Bronchial epithelial cell (primary cell): ENCODE measurements at places on chromosomes 5 and 9. TPM values are rescaled to one million over a fixed set of nuclear protein-coding genes. Genes with fewer than 3 reads are reported as not detected.

Gene CCDC112
- 4.5 and 4.9 TPM in 2 replicates for total RNA-seq

Gene DPYSL3
- 1.6 and 3.7 TPM in 2 replicates for total RNA-seq

Gene CTSV
- 17.4 and 35.1 TPM in 2 replicates for total RNA-seq

Gene SLC36A3
- total RNA-seq = not detected in 2 replicates

Gene DTWD2
- total RNA-seq = 4.2 and 6.4 TPM in 2 replicates

Gene ENC1
- 3.5 and 3.9 TPM in 2 replicates for total RNA-seq

Gene C1QTNF3
- total RNA-seq = 0.26 TPM in 2 replicates

Gene ZFP37
- total RNA-seq = 0.77 and 0.79 TPM in 2 replicates

Gene SHISAL2B
- total RNA-seq = not detected in 2 replicates

DNA sequence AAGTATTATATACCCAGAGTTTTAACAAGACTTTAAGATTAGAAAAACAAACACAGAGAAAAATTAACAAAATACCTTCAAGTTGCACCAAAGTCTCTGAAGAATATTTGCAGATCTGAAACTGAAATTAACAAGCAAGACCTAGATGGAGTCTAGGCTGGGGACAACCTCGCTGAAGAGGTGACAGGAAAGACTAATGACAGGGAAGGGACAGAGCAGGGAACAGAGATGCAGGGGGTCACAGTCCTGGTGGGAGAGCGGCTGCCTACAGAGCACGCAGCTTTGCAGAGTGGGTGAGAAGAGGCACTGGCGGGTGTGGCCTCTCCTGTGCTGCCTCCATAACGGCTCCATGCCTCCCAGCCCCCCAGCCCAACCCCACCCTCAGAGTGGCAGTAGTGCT, 13.5 kb downstream of the RETREG1 start:
- DNase-seq = no peak

DNA sequence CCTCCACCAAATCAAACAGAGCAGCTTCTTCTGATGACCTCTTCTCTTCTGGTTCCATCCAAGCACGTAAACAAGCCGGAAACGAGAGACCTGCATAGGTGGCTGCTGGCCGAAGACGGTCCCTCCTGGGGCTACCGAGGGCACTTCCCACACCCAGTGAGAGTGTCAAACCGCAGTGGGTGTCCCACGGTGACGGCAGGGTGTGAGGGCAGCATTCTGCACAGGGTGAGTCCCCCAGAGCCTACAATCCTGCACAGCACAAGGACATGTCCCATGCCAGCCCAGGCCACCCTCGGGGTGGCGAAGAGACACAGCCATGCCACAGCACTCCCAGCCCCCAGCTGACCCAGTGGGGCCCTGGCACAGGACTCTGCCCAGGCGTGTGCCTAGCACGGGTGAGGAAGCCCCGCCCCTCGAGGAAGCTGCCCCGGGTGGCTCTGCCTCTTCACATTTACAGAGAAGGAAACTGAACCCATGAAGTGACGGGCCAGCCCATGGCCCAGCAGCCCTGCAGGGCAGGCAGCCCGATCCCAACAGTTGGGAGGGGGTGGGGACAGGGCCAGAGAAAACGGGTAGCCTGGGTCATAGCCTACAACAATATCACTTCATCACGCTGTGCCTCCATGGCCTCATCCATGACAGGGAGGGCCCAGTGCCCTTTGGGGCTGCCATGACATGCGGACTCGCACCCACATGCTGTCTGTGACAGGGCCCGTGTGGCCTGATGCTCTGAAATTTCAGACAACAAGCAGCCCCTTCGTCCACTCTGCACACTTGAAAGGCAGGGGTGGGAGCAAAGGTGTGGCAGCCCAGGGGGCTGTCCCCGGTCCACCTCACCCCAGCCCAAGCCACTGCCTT, 43.2 kb downstream of the SEMA4D start:
- DNase-seq = no peak

GRCh38 chr9:134136118-134136995, 475 bp downstream of the WDR5 start:
- no peak for DNase-seq

DNA sequence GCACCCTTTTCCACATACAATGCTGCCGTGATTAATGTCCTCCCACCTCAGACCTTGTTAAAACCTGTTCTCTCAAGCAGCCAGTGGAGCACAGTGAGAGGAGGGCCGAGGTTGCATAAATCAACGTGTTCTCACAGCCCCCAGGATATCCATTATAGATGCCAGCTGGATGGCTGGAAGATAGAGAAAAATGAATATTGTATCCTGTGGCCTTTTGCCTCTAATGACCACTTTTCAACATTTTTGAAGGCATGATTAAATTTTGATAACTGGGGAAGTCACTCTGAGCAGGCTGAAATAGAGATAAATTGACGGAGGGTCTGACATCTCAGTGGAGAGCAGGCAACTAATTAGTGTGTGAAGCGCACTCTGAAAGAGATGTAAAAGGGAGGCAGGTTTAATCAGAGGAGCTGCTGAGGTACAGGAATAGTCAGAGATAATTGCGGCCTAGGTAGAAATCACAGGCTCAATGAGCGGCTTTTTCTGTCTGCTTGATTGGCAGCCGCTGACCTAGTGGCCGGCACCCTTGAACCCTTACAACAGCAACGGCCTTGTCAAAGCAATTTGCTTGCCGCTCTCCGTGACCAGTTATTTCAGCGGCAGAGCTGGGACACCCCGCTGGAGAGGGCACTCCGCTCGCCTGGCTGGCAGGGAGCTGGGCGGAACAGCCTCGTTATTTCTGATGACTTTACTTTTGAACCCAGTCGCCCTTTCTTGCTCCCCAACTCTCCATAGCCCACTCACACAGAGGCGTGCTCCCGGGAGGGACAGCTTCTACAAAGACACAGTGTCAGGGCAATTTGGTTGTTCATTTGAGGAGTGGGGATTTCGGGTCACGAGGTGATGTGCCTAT, 560.7 kb downstream of the PSAT1 start:
- peak; percentile 52 for DNase-seq

GRCh38 chr9:23160952-23161469, 665.0 kb downstream of the ELAVL2 start:
- DNase-seq = no peak

DNA sequence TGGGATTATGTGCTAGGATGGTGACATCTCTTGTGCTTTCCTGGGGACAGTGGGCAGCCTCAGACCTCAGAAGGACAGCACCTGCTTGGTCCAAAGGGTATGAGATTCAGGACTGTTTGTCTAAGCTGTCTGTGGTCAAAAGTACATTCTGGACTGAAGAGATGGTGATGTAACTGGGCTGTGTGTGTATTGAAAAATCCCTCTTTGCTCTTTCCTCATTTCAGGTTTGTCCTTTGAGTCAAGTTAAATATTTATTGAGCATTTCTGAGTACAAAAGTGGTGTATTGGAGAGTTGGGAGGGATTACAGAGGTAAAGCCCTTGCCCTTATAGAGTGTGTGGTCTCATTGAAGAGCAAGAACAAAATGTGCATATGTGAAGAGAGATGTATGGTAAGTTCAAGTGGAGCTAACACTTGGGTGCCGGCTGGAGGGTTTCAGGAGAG, 46.7 kb downstream of the RCL1 start:
- DNase-seq = no peak

- no peak for DNase-seq
These were observed 306.7 kb downstream of the PDE4D start for GRCh38 chr5:59586841-59587240.

DNA sequence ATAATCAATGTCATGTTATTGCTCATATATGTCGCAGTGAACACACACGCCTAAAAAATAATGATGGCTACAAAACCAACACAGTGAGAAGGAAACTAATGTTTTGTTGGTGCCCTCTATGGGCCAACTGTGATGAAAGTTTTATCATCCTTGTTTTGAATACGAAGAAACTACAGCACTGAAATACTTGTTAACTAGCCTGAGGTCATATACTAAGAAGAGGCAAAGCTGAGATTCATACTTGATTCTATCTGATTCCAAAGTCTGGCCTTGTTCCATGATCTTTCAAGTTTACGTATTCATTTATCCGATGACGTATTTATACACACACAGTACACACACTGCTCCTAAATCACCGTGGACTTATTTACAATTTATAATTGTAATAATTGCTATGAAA, 16.1 kb upstream of the DRD1 start:
- DNase-seq = peak; percentile 35

- peak; percentile 92 for DNase-seq
These were observed 3.0 kb upstream of the ETF1 start for GRCh38 chr5:138545919-138546562.

GRCh38 chr5:132883261-132883834, 9.9 kb downstream of the LEAP2 start:
- peak; percentile 58 for DNase-seq

DNA sequence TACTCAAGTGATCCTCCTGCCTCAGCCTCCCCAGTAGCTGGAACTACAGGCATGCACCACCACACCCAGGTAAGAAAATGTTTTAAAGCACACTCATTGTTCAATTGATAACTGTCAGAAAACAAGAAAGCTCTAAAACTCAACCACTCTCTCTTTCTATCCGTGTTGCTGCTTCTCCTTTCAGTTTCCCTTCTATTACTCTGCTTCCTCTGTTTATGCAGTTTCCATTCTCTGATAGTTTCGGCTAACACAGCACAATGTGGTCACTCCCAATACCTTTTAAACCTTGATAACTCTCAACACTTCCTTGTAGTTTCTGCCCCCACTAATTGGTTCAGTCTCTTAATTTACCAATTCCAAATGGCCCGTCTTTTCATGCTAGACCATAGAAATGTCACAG, 59.2 kb upstream of the NR4A3 start:
- no peak for DNase-seq

GRCh38 chr9:677461-678097, 163.9 kb upstream of the DMRT1 start:
- DNase-seq = peak; percentile 40

DNA sequence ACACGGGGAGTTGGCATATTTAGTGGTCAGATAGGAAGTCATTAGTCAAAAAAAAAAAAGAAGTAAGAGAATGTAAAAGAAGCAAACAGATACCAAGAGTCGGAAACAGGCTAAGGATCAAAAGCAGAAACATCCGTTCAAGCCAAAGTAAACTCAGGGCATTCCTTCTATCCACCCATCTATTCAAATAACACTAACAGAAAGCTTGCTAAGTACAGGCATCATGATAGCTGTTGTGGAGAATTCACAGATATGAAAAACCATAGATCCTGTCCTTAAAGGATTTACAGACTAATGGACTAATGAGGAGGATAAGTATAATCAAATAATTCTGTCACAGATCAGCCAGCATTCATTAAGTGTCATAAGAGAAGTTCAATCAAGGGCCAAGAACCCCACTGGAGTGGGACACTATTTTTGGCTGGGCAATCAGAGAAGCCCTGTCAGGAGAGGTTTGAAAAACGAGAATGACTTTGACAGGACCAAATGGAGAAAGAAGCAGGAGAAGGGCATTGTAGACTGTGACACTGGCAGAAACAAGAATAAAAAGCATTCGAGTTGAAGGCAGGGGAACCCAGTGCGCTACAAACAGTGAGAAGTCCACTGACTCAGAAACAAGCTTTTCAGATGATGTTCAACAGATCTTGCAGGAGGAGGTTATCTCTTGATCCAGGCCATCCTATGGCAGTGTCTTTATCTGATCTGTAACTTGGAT, 154.2 kb upstream of the TSLP start:
- no peak for DNase-seq

- DNase-seq = no peak
These were observed 151.5 kb downstream of the DCP2 start for GRCh38 chr5:113128082-113128481.

DNA sequence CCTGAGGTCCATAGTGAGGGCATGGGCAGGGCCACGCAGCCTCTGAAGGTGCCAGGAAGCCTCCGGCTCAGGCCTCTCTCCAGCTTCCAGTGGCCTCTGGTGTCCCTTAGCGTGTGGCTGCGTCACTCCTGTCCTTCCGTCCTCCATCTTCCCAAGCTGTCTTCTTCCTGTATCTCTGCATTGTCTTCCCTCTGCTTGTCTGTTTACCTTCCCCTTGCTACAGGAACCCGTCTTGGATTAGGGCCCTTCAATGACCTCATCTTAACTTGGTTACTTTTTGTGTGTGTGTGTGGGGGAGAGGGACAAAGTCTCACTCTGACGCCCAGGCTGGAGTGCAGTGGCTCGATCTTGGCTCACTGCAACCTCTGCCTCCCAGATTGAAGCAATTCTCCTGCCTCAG, 14.4 kb downstream of the ASS1 start:
- no peak for DNase-seq

- DNase-seq = peak; percentile 99
These were observed 143.0 kb upstream of the RPS23 start for GRCh38 chr5:82421119-82421518.

GRCh38 chr9:15711931-15712330, 159.1 kb downstream of the CCDC171 start:
- no peak for DNase-seq

DNA sequence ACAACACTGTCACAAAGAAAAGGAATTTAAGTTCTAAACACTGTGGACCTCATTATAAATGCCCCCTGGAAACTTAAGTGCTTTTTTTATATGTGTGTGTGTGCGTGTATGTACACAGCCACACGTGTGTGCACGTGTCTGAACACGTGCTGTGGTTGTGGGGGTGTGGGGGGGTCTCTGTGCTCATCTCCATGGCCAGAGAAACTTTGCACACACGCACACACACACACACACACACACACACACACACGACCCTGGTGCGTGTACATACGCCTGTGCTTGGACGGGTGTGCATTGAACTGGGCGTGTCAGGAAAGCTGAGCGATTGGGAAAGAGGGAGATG, 27.9 kb downstream of the AMBP start:
- DNase-seq = no peak

DNA sequence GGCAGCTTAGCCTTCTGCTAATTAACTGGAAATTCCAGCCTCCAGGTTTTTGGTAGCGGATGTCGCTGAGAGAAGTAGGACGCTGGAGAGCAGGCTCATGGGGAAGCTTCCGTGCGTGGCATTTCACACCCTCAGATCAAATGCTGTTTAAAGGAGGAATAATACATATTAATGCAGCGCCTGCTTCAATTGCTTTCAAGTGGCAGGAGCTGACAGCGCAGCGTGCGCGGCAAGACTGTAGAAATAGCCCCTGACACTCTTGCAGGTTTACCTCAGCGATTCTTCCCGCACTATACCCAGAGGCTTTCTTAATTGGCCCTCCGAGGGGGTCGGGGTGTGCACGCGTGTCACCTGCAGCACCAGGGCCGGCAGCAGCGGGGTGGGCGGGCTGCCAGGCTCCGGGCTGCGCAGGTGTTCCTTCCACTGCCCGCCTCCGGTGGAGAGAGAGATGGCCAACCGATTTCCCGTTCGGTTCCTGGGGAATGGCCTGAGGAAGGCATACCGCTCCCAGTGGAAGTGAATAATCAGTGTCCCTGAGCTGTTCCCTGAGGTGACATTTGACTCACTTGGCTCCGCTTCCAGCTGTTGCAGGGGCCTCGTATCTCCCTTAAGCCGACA, 427.9 kb downstream of the KCTD16 start:
- DNase-seq = no peak

DNA sequence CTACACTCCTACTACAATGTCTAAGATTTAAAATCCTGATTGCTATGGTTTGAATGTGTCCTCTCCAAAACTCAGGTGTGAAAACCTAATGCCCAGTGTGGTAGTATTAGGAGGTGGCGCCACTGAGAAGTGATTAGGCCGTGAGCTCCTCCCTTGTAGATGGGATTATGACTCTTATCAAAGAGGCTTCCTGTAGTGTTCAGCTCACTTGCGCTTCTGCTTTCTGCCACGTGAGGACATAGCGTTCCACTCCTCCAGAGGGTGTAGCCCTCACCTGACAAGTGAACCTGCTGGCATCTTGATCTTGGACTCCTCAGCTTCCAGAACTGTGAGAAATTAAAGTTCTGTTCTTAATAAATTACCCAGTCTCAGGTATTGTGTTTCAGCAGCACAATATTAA, 33.0 kb upstream of the WHRN start:
- peak; percentile 64 for DNase-seq
